Activated CD4-positive, alpha-beta memory T cell treated with anti-CD3 and anti-CD28 coated beads for 36 hours (primary cell): ENCODE measurements at places on chromosomes 12 and 14. TPM values are rescaled to one million over a fixed set of nuclear protein-coding genes. Genes with fewer than 3 reads are reported as not detected.

DNA sequence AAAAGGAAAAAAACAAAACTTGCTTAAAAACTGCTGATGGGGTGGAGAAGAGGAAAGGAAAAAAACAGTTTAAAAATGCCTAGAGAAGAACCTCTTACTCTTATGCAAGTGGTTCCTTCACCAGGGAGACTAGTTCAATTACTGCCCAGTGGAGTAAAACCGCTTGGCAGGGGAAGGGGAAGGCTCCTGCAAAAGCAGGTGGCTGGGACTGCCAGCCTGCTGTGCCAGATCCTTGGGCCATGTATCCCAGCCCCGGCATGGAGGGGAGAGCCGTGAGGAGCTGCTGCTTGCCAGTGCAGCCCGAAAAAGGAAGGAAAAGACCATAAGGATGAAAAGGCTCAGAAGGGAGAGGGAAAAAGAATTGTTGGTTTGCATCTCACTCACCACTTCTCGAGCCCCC is 123.0 kb downstream of the FSCB start:
- no peak overlapping the region for H3K27ac ChIP-seq
- H3K27me3 ChIP-seq, result no peaks in the 10 kb centered on the region
- H3K4me1 ChIP-seq, result no peaks in the 10 kb centered on the region
- DNase-seq, result no peak

DNA sequence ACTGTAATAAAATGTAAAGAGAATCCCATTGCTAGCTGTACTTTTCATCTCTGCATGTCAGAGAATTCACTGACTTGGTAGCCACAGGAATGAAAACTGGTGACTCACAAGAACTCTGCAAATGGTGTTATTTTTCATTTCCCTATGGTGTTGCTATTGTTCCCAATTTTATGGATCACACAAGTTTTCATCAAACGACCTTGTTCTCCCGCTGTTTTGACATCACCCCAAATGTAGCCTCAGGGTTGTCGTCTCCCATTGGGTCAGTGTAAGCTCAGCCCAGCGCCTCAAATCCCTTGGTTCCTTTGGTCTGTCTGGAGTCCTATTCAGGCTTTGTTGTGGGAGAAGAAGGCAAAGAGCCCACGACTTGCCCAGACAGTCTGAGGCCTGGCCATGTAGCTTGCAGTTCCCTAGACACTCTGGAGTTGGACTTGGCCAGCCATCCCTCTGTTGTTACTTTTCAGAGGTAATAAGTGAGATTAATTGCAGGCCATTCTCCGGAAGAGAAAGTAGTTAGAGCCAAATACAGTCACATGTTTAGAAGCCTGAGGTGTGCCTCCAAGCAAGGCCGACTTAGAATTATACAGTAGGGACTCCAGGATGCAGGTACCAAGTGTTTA is 159.2 kb downstream of the TGFB3 start:
- no peak for DNase-seq
- peaks cover 22% of the 10 kb centered on the region for H3K36me3 ChIP-seq
- H3K27ac ChIP-seq, result no peak overlapping the region
- H3K4me3 ChIP-seq, result no peak overlapping the region
- no peaks in the 10 kb centered on the region for H3K27me3 ChIP-seq

GRCh38 chr14:95784137-95784536 is 70.2 kb upstream of the TCL1A start:
- H3K4me1 ChIP-seq, result no peaks in the 10 kb centered on the region
- no peak overlapping the region for H3K27ac ChIP-seq
- H3K36me3 ChIP-seq, result no peaks in the 10 kb centered on the region
- peaks cover 12% of the 10 kb centered on the region for H3K27me3 ChIP-seq

GRCh38 chr14:75204116-75204515 is 27.7 kb upstream of the TMED10 start:
- H3K4me1 ChIP-seq, result peaks cover 17% of the 10 kb centered on the region
- H3K27me3 ChIP-seq, result no peaks in the 10 kb centered on the region
- H3K27ac ChIP-seq, result no peak overlapping the region
- no peaks in the 10 kb centered on the region for H3K36me3 ChIP-seq

GRCh38 chr14:54654605-54655004 is 87.7 kb downstream of the SAMD4A start:
- H3K4me1 ChIP-seq, result peaks cover 3% of the 10 kb centered on the region
- H3K27ac ChIP-seq, result no peak overlapping the region
- no peak overlapping the region for H3K4me3 ChIP-seq
- H3K36me3 ChIP-seq, result no peaks in the 10 kb centered on the region
- DNase-seq, result no peak

GRCh38 chr12:10221846-10222245 is 9.2 kb downstream of the GABARAPL1 start:
- no peaks in the 10 kb centered on the region for H3K27me3 ChIP-seq
- no peak for DNase-seq
- H3K27ac ChIP-seq, result no peak overlapping the region
- H3K36me3 ChIP-seq, result peaks cover 35% of the 10 kb centered on the region
- peaks cover 3% of the 10 kb centered on the region for H3K4me1 ChIP-seq
- no peak overlapping the region for H3K4me3 ChIP-seq

DNA sequence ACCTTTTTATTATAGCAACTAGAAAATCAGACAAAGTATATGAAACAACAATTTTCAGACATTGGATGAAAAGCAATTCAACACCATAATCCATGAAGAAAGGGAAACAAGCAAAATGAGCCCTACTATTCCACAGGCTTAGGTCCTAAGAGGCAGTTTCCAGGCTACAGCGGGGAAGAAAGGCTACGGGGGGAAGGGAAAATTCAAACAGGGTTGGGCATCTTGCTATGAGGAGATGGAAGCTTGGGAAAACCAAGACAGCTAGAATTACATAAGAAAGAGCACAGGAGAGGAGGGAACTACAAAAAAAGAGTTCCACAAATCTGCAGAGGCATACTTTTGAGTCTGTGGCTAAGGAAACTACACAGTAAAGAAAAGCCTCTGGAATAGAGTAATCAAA is 356.0 kb upstream of the CLEC14A start:
- no peaks in the 10 kb centered on the region for H3K27me3 ChIP-seq
- DNase-seq, result no peak
- no peaks in the 10 kb centered on the region for H3K4me1 ChIP-seq
- H3K36me3 ChIP-seq, result no peaks in the 10 kb centered on the region
- H3K4me3 ChIP-seq, result no peak overlapping the region

The SMOC1 gene
- not detected for total RNA-seq

The TMEM63C gene
- total RNA-seq, result 0.80 TPM

The WDHD1 gene
- total RNA-seq, result 62.4 TPM

The MGST1 gene
- not detected for total RNA-seq

The RHOJ gene
- not detected for total RNA-seq

The CLEC6A gene
- total RNA-seq, result not detected

The ZCRB1 gene
- 80.1 TPM for total RNA-seq
